ENCODE measurements at places on chromosomes 11 and 22. TPM values are rescaled to one million over a fixed set of nuclear protein-coding genes. Genes with fewer than 3 reads are reported as not detected.

The FLRT1 gene
- 0.02 TPM for total RNA-seq

DNA sequence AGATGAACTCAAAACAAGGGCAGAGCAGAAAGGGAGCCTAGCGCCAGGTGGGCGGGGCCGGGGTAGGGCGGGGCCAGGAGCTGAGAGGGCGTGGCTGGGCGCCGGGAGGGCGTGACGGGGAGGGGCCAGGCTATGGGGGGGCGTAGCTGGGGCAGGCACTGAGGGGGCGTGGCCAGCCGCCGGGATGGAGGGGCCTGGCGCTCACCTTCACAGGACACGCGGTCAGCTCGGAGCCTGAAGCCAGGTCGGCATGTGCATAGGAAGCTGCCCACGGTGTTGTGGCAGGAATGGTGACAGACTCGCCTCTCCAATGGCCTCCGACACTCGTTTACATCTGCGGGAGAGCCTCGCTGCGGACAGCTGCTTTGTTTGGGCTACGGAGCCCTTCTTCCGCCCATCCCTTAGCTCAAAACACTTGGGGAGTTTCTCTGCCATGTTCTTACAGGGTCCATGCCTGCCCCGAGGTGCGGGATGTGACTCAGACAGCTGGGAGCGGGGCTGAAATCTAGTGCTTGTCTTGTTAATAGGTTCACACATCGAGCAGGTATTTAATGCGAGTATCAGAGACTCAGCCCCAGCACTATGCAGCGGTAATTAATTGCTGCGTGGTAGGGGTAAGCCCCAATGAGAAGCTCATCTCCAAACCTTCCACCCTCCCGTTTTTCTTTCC lies 13.4 kb downstream of the VWCE start:
- no peaks in the 10 kb centered on the region for H3K4me1 ChIP-seq
- H3K27me3 ChIP-seq, result no peaks in the 10 kb centered on the region
- H3K27ac ChIP-seq, result no peak overlapping the region

GRCh38 chr11:21148376-21148775 lies 479.0 kb downstream of the NELL1 start:
- no peak for DNase-seq
- H3K4me1 ChIP-seq, result no peaks in the 10 kb centered on the region
- H3K27ac ChIP-seq, result no peak overlapping the region

DNA sequence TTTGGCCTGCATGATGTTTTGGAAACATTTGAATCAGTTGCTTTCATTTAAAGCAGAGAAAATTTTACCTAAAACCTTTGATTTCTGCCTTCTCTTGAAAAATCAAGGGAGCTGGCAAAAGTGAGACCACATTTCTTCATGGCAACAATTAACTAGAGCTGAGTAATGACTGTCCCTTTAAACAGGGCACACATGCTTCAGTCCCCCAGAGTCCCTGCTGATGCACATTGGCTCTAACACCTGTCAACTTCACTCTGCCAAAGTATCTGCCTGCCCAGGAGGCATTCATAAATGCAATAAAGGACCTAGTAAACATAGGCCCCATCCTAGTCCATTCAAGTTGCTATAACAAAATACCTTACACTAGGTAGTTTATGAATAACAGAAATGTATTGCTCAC lies 87.1 kb upstream of the LDLRAD3 start:
- H3K36me3 ChIP-seq, result no peaks in the 10 kb centered on the region
- peaks cover 4% of the 10 kb centered on the region for H3K27me3 ChIP-seq
- DNase-seq, result no peak
- no peak overlapping the region for H3K27ac ChIP-seq
- H3K4me1 ChIP-seq, result no peaks in the 10 kb centered on the region

DNA sequence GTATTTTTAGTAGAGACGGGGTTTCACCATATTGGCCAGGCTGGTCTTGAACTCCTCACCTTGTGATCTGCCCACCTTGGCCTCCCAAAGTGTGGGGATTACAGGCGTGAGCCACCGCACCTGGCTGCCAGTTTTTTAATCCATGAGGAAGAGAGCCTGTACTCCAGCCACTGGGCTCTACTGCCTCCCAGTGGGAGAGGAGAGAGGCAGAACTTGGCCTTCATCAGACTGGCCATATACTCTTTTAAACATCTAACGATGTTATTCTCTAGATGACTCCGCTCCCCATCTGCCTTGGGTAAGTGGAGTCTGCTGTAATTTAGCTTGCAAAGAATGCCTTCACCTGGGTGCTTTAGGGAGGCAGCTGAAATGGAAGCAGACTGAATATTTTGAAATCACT lies 34.6 kb downstream of the SLC6A5 start:
- no peaks in the 10 kb centered on the region for H3K36me3 ChIP-seq
- H3K4me1 ChIP-seq, result no peaks in the 10 kb centered on the region
- H3K27me3 ChIP-seq, result peaks cover 5% of the 10 kb centered on the region
- no peak overlapping the region for H3K4me3 ChIP-seq
- no peak for DNase-seq

DNA sequence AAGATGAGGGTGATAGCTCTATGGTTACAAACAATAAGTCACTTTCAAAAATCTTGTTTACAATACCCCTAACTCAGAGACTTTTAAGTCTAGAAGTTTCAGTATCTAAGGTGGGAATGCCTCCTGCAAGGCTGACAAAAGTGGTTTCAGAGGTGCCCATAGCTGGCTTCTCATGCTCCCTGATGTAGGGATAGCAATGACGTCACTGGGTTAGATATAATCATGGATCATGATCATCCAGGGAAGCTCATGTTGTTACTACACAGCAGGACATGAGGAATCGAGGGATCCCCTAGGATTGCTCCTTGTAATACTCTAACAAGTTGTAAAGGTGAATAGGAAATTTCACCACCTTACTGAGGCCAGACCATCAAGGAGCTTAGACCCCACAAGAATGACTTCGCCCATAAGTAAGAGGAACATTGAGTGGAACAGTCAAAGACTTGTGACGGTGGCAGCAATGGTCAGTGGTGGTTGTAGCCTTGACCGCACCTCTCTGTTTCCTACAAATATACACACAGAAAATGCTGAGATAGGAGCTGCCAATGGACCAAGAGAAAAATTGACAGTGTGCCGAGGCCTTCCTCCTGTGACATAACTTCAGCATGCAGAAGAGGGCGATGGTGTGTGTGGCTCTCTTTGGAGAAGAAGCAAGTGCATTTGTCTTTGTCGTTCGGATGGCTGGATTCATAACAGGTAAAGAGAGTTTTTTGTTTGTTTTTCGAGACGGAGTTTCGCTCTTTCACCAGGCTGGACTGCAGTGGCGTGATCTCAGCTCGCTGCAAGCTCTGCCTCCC lies 15.6 kb downstream of the APOL4 start:
- no peak overlapping the region for H3K27ac ChIP-seq
- H3K36me3 ChIP-seq, result no peaks in the 10 kb centered on the region
- peaks cover 3% of the 10 kb centered on the region for H3K27me3 ChIP-seq
- no peak overlapping the region for H3K4me3 ChIP-seq
- no peak for DNase-seq

The SOX6 gene
- 11.1 TPM for total RNA-seq

The SAA4 gene
- 147 TPM for total RNA-seq

The EPS8L2 gene
- total RNA-seq, result 55.6 TPM

- no peaks in the 10 kb centered on the region for H3K27me3 ChIP-seq
- H3K27ac ChIP-seq, result no peak overlapping the region
- H3K4me1 ChIP-seq, result peaks cover 20% of the 10 kb centered on the region
- peak; percentile 65 for DNase-seq
- H3K4me3 ChIP-seq, result no peak overlapping the region
These were observed 29.7 kb downstream of the ZFTA start for GRCh38 chr11:63738720-63739360.

DNA sequence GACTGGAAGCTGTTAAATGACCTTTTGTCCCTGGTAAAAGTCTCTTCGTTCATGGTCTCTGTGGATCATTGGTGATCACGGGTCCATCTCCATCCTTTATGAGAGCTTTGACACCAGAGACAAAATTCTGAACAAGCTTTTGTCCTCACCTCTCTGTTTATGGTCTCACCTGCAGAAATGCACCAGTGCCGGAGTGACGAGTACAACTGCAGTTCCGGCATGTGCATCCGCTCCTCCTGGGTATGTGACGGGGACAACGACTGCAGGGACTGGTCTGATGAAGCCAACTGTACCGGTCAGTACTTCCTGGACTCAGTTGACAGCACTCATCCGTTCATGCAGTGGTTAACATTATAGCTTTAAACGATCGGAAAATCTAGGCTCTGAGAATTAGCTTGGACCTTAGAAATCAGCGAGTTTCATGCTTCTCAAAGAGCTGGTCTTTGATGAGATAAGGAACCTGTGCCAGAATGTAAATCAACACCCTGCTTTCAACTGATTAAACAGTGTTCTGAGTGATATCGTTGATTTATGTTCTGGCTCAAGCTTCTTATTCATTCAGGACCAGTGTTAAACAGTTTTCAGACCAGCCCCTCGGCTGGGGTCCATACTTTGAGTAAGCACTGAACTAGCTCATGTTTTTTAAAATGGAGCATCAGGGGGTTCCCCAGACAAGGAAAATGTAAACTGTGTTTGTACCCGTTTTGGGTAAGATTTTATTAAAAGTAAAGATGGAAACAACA lies 124.5 kb upstream of the SORL1-AS1 start:
- H3K27me3 ChIP-seq, result no peaks in the 10 kb centered on the region
- no peak for DNase-seq
- no peak overlapping the region for H3K27ac ChIP-seq
- H3K4me3 ChIP-seq, result no peak overlapping the region
- peaks cover 9% of the 10 kb centered on the region for H3K4me1 ChIP-seq
- peaks cover 21% of the 10 kb centered on the region for H3K36me3 ChIP-seq

DNA sequence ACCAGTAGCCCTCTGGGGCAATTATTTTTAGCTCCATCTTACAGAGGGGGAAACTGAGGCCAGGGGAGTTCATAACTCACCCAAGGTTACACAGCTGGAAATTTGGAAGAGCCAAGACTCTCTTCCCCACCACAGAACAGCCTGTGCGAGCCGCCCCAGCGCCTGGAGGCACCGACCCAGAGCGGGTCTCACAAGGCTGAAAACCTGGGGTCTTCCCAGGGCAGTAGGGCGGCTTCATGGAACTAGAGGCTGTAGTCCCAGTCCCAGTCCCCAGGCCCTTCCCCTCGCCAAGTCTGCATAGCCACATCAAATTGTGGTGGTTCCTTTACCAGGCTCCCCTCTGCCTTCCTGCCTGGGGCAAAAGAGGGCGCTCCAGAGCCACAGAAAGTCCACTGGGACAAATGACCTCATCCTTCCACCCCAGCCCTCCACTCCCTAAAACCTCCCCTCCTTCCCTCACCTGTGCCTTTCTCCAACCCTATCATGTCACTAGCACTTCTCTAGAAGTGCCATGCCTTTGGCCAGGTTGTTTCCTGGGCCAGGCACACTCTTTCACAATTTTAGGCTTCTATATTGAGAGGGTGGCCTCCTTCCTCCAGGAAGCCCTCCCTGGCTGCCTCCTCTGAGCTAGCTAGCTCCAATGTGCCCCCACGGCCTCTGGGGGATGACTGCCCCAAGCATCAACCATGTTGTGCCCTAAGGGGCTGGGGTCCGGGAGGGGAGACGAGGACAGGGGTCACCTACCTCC lies 15.2 kb upstream of the CDC42EP1 start:
- peak overlapping the region; percentile 90 for H3K27ac ChIP-seq
- H3K27me3 ChIP-seq, result no peaks in the 10 kb centered on the region
- no peaks in the 10 kb centered on the region for H3K36me3 ChIP-seq
- H3K4me3 ChIP-seq, result peak overlapping the region; percentile 70
- peak; percentile 81 for DNase-seq
- H3K4me1 ChIP-seq, result peaks cover 89% of the 10 kb centered on the region

GRCh38 chr11:7573558-7574296 lies 59.9 kb downstream of the PPFIBP2 start:
- no peaks in the 10 kb centered on the region for H3K36me3 ChIP-seq
- DNase-seq, result peak; percentile 92
- peak overlapping the region; percentile 89 for H3K27ac ChIP-seq
- H3K27me3 ChIP-seq, result no peaks in the 10 kb centered on the region
- peak overlapping the region; percentile 59 for H3K4me3 ChIP-seq

DNA sequence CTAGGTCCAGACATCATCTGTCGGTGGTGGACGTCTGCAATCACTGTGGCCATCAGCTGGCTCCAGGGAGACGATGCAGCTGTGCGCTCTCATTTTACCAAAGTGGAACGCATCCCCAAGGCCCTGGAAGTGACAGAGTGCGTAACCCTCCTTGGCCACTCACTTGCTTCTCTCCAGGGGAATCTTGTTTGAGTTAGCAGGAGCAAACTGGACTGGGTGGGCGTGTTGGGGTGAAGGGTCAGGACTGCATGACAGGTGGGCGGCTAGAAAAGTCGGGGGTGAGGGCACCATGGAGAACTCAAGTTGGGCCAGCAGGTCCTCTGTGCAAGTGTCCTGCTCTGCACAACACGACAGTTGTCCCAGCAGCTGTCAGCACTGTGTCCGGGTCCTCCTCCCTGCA lies 16.2 kb downstream of the SHISA8 start:
- no peaks in the 10 kb centered on the region for H3K27me3 ChIP-seq
- no peaks in the 10 kb centered on the region for H3K4me1 ChIP-seq
- H3K27ac ChIP-seq, result no peak overlapping the region
- peaks cover 46% of the 10 kb centered on the region for H3K36me3 ChIP-seq
- DNase-seq, result no peak
- H3K4me3 ChIP-seq, result no peak overlapping the region

DNA sequence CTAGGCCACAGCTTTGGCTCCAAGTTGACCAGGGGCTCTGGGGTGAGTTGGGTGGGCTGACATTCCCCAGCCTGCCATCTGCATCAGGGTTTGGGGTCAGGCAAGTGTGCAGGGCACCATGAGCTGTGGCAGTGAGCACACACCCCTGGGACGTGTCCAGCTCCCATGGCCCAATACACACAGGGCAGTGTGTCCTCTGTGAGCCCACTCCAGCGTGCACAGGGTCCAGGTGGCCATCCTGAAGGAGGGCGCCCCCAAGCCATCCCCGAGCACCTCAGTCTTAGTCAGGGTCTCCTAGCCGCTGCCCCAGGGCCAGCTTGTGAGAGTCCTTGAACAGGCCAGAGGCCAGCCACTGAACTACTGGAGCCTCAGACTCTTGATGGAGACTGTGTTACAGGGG lies 1.2 kb upstream of the FGF3 start:
- H3K27ac ChIP-seq, result no peak overlapping the region
- no peak overlapping the region for H3K4me3 ChIP-seq
- no peaks in the 10 kb centered on the region for H3K4me1 ChIP-seq

The NFAM1 gene
- not detected for total RNA-seq

- H3K4me3 ChIP-seq, result no peak overlapping the region
- no peak overlapping the region for H3K27ac ChIP-seq
- H3K36me3 ChIP-seq, result peaks cover 48% of the 10 kb centered on the region
- H3K4me1 ChIP-seq, result peaks cover 13% of the 10 kb centered on the region
- H3K27me3 ChIP-seq, result no peaks in the 10 kb centered on the region
These were observed 19.3 kb upstream of the TMEM191C start for GRCh38 chr22:21447694-21448402.

The SORL1 gene
- 21.3 TPM for total RNA-seq

The PKNOX2 gene
- not detected for total RNA-seq

DNA sequence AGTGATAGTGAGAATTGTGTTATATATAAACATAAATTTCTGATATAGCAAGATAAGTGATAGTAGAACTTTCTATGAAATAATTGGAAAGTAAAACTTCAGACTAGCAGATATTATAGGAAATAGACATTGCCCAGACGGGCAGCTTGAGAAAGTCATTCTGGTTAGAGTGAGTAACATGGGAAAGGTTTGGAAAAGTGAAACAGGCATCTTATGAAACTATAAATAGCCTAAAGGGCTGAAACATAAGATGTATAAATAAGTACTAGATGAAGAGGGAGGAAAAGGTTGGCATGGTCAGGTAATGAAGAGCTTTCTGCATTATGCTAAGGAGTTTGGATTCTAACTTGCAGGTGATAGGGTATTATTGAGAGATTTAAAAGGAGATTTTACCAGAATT lies 101.3 kb downstream of the DYNC2H1 start:
- H3K4me1 ChIP-seq, result no peaks in the 10 kb centered on the region
- H3K27me3 ChIP-seq, result no peaks in the 10 kb centered on the region
- H3K27ac ChIP-seq, result no peak overlapping the region
- H3K36me3 ChIP-seq, result no peaks in the 10 kb centered on the region
- no peak for DNase-seq

GRCh38 chr11:303363-303762 lies 4.0 kb upstream of the IFITM5 start:
- no peak overlapping the region for H3K27ac ChIP-seq
- no peaks in the 10 kb centered on the region for H3K36me3 ChIP-seq
- peaks cover 57% of the 10 kb centered on the region for H3K4me1 ChIP-seq
- peaks cover 1% of the 10 kb centered on the region for H3K27me3 ChIP-seq
- no peak overlapping the region for H3K4me3 ChIP-seq
